ENCODE measurements at places on chromosomes 4 and X. TPM values are rescaled to one million over a fixed set of nuclear protein-coding genes. Genes with fewer than 3 reads are reported as not detected.

The IL1RAPL2 gene
- total RNA-seq = not detected

DNA sequence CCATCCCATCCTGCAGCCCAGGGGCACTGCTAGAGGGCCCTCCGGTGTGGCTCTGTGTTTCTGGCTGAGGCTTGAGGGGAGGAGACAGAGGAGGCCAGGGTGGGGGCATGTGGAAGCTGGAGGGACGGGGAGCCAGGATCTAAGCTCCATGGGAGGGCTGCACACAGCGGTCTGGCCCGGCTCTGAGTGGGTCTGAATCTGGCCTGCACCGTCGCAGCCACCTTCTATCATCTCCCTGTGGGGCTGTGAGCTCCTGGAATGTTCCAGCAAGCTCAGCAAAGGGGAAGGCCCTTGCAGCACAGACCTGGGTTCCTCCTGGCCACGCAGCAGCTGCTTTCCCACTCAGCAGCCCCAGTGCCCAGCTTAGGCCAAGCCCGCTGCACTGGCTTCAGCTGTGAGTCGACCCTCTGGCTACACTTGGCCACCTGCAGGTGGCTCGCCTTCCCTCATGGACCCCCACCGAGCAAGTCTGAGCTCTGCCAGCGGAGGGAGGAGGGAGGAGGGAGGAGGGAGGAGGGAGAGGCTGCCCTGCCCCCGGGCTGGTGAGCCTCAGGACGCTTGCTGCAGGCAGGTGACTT lies 5.3 kb downstream of the NKX1-1 start:
- DNase-seq = peak; percentile 62
- no peak overlapping the region for H3K4me3 ChIP-seq
- peaks cover 71% of the 10 kb centered on the region for H3K27me3 ChIP-seq
- H3K36me3 ChIP-seq = no peaks in the 10 kb centered on the region
- H3K4me1 ChIP-seq = no peaks in the 10 kb centered on the region

- peak overlapping the region; percentile 93 for H3K4me3 ChIP-seq
- peaks cover 59% of the 10 kb centered on the region for H3K36me3 ChIP-seq
- H3K27ac ChIP-seq = peak overlapping the region; percentile 30
- no peaks in the 10 kb centered on the region for H3K4me1 ChIP-seq
- no peak for DNase-seq
These were observed 540 bp downstream of the ZNF721 start for GRCh38 chr4:498328-498904.

GRCh38 chr4:130825284-130825683 lies 1729.3 kb downstream of the C4orf33 start:
- no peaks in the 10 kb centered on the region for H3K36me3 ChIP-seq
- no peaks in the 10 kb centered on the region for H3K27me3 ChIP-seq
- H3K4me3 ChIP-seq = no peak overlapping the region
- no peak overlapping the region for H3K27ac ChIP-seq
- no peaks in the 10 kb centered on the region for H3K4me1 ChIP-seq
- no peak for DNase-seq

DNA sequence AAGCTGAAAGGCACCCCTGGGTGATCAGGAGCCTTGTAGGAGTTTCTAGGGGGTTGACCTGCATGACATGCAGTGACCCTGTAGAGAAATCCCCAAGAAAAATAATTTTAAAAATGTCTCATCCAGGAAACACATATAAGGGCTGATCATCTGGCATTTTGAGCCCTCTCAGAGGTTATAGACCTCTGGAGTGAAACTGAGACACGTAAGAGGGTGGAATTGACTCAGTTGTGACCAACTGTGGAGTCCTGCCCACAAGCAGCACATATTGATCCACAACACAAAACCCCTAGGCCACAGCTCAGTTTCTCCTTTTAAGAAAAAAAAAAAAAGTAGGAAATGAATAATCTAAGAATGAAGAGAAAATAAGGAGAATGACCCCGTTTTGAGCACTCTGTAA lies 32.5 kb upstream of the MTMR8 start:
- no peaks in the 10 kb centered on the region for H3K4me1 ChIP-seq
- no peak for DNase-seq
- no peaks in the 10 kb centered on the region for H3K36me3 ChIP-seq
- no peaks in the 10 kb centered on the region for H3K27me3 ChIP-seq
- H3K4me3 ChIP-seq = no peak overlapping the region
- no peak overlapping the region for H3K27ac ChIP-seq

DNA sequence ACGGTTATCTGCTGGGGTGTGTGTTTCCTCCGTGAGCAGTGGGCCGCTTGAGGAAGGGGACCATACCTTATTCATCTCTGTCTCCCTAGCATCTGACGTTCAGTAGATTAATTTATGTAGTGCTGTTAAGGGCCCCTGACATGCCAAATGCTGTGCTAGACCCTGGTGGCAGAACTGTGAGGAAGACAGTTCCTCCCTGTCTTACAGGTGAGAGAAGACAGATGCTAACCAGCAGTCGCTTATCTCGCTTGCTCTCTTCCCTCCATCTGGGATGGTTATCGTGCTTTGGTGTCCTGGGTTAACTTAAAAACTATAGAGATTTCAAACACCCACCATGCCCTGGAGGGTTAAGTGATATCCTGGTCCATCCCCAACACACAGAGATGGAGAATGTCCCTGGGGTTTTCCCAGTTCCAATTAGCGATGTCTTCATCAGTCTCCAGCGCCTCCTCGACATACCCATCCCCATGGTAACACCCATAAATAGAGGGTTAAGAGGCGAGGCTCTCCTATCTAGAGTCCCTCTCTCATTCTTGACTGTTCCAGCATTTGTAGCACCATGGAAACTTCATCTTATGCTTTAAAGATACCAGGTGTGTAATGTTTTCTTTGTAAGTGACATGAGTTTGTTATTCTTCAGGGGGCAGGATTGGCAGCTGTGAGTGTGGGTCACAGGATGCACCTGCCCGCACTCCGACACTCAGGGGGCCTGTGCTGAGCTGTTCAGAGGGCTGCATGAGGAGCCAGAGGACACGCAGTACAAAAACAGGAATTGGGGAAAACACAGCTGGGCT lies 135.2 kb downstream of the STK32B start:
- H3K4me3 ChIP-seq = no peak overlapping the region
- H3K27ac ChIP-seq = no peak overlapping the region

- no peak overlapping the region for H3K27ac ChIP-seq
- H3K27me3 ChIP-seq = peaks cover 9% of the 10 kb centered on the region
- peaks cover under 1% of the 10 kb centered on the region for H3K4me1 ChIP-seq
- DNase-seq = no peak
- no peak overlapping the region for H3K4me3 ChIP-seq
These were observed 200.6 kb upstream of the GATB start for GRCh38 chr4:151961456-151961855.

DNA sequence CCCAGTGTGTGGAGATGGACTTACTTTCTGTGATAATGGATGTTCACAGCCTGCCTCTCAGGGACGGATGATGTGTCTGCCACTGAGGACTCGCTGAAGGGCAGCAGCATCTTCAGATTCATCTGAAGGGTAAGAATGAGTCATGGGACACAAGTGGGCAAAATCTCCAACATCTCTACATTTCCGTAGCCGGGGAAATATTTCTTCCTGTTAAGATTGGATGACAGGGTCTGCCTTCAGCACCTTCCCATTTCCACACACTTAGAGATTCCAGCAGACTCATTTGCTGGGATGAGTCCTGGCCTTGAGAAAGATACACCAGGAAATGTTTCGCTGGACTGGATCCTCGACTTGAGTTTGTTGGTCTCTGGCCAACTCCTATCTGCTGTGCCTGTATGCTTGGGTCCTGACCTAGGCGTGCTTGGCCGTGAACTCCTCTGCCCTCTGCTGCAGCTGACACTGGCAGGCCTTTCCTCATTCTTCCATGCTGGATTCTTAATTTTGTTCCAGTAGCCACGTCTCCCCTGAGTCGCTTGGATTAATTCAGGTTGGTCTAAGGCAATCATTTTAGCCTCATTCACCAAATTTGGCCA lies 46.5 kb upstream of the SOD3 start:
- no peak overlapping the region for H3K27ac ChIP-seq
- H3K27me3 ChIP-seq = no peaks in the 10 kb centered on the region
- peaks cover 2% of the 10 kb centered on the region for H3K4me1 ChIP-seq
- H3K36me3 ChIP-seq = no peaks in the 10 kb centered on the region

DNA sequence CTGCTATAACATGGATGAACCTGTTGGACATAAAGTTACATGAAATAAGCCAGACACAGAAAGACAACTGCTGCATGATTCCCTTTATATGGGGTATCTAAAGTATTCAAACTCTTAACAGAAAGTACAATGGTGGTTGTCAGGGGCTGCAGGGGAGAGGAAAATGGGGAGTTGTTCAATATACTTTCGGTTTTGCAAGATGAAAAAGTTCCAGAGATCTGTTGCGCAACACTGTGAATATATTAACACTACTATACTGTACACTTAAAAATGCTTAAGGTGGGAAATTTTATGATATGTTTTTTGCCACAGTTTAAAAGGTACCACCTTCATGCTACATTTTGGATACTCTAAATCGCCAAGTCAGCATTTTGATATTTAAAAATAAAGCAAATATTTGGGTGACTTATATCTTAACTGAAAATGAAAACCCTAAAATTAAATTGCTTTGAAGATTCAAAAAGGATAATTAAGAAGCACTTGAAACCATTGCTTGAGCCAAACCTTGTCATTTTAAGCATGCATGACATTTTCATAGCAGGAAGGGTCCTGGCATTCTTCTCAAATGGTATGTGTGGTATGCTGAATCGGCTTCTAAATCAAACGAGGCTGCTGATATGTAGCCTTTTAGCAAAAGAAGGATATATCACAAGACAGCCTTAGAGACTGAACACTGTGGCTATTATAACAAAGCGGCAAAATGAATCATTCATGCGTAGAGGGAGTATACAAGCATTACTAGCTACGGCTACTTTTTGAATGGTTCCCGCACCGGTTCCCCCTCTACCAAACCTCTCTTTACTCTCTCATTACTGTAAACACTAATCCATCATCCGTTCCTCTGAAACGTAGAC lies 607.1 kb upstream of the DIPK2B start:
- H3K4me3 ChIP-seq = no peak overlapping the region
- no peaks in the 10 kb centered on the region for H3K4me1 ChIP-seq
- H3K27ac ChIP-seq = peak overlapping the region; percentile 79
- H3K27me3 ChIP-seq = no peaks in the 10 kb centered on the region
- H3K36me3 ChIP-seq = no peaks in the 10 kb centered on the region

DNA sequence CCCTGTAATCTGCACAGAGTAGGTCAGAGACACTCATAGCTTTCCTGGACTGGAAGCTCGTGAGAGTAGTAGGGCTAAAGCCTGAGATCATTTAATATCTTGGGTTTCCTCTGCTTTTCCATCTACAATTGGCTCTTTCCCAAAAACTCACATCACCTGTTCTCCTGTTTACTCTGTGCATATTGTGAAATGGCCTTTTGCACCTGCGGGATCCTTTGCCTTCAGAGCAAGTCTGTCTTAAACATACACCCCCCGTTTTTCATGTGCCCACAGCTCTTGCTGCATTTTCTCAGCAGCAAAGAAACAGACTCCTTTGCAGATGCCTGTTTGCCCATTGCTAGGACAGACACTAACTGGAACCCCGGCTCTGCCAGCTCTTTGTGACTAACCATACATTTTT lies 608.3 kb upstream of the PCDH10 start:
- H3K27ac ChIP-seq = no peak overlapping the region
- H3K27me3 ChIP-seq = no peaks in the 10 kb centered on the region
- no peaks in the 10 kb centered on the region for H3K4me1 ChIP-seq
- H3K4me3 ChIP-seq = no peak overlapping the region
- no peak for DNase-seq

- peak; percentile 83 for DNase-seq
- no peaks in the 10 kb centered on the region for H3K36me3 ChIP-seq
- no peak overlapping the region for H3K27ac ChIP-seq
- no peaks in the 10 kb centered on the region for H3K4me1 ChIP-seq
- peaks cover 8% of the 10 kb centered on the region for H3K27me3 ChIP-seq
- no peak overlapping the region for H3K4me3 ChIP-seq
These were observed 571.9 kb upstream of the LCORL start for GRCh38 chr4:18593297-18594002.

The POLA1 gene
- total RNA-seq = 50.8 TPM

- H3K4me3 ChIP-seq = no peak overlapping the region
- no peaks in the 10 kb centered on the region for H3K27me3 ChIP-seq
- H3K27ac ChIP-seq = no peak overlapping the region
- no peaks in the 10 kb centered on the region for H3K36me3 ChIP-seq
- no peaks in the 10 kb centered on the region for H3K4me1 ChIP-seq
These were observed 284.8 kb downstream of the TEX13C start for GRCh38 chrX:125604448-125604847.

GRCh38 chrX:16828124-16828908 lies 41.8 kb downstream of the RBBP7 start:
- H3K27me3 ChIP-seq = no peaks in the 10 kb centered on the region
- no peak for DNase-seq
- no peak overlapping the region for H3K27ac ChIP-seq

- no peaks in the 10 kb centered on the region for H3K4me1 ChIP-seq
- DNase-seq = no peak
- no peaks in the 10 kb centered on the region for H3K36me3 ChIP-seq
- H3K4me3 ChIP-seq = no peak overlapping the region
- H3K27ac ChIP-seq = no peak overlapping the region
- H3K27me3 ChIP-seq = no peaks in the 10 kb centered on the region
These were observed 34.7 kb downstream of the MSL3 start for GRCh38 chrX:11792461-11793421.

The CNGA1 gene
- 0.24 TPM for total RNA-seq

The SPANXN4 gene
- total RNA-seq = not detected

GRCh38 chr4:100509386-100509785 lies 8.4 kb downstream of the EMCN start:
- no peaks in the 10 kb centered on the region for H3K4me1 ChIP-seq
- H3K27me3 ChIP-seq = no peaks in the 10 kb centered on the region
- no peaks in the 10 kb centered on the region for H3K36me3 ChIP-seq

The QRFPR gene
- total RNA-seq = not detected

DNA sequence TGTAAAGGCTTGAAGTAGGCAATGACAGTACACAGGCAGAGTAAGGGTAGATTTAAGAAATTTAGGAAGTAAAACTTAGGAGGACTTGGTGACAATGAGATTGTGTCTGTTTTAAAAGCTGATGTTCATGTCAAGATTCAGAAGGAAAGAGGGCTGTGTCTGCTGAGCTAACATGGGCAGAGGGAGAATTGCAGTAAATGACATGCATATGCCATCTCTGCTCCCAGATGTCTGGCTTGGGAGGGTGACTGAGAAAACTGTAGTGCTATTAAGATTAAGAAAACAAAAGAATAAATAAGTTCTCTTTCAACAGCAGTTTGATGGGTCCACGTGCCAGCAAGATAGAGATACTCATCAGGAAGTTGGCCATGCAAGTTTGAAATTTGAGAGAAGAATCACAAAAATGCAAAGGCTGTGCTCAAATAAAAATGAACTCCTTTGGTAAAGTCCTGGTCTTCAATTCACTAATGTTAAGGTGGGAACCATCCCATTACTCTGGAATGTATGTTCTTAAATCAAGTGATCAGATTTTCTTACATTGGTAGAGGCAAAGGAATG lies 7.2 kb downstream of the NFXL1 start:
- H3K4me3 ChIP-seq = no peak overlapping the region
- no peak for DNase-seq
- no peaks in the 10 kb centered on the region for H3K27me3 ChIP-seq
- H3K36me3 ChIP-seq = peaks cover 75% of the 10 kb centered on the region
- no peaks in the 10 kb centered on the region for H3K4me1 ChIP-seq
